ENCODE measurements at places on chromosomes 5 and 9. TPM values are rescaled to one million over a fixed set of nuclear protein-coding genes. Genes with fewer than 3 reads are reported as not detected.
A peak's percentile ranks its signal among the peaks of the same experiment; 100 is the strongest.

GRCh38 chr9:87950765-87951488 lies 23.4 kb downstream of the CDK20 start:
- no peak for DNase-seq

DNA sequence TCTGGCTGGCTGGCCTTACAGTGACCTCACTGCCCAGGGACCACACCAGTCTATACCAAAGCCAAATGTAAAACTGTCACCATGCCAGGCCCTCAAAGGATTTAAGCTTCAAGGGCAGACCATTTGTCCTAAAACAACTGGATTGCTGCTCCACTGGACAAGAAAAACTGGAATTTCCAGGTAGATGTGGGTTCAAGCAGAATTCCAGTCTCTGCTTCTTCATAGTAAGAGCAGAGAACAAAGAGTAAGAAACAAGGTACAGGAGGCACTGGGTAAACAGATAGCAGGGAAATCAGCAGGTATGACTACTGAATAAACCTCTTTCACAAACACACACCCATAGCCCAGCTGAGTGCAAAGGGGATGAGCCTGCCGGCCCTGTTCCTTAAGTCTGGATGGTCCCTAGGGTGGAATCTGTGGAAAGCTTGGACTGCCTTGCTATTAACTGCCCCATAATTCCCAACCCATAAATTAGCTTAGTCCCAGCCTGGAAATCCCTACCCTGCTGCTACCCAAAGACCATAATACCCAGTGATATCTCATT lies 5.5 kb downstream of the B4GALT1 start:
- DNase-seq: no peak

Gene CCL21
- total RNA-seq: not detected

GRCh38 chr5:126098330-126099017 lies 324.7 kb upstream of the GRAMD2B start:
- no peak for DNase-seq

- peak; percentile 68 for DNase-seq
Observed at GRCh38 chr5:10018201-10019069, 231.3 kb downstream of the ATPSCKMT start.

DNA sequence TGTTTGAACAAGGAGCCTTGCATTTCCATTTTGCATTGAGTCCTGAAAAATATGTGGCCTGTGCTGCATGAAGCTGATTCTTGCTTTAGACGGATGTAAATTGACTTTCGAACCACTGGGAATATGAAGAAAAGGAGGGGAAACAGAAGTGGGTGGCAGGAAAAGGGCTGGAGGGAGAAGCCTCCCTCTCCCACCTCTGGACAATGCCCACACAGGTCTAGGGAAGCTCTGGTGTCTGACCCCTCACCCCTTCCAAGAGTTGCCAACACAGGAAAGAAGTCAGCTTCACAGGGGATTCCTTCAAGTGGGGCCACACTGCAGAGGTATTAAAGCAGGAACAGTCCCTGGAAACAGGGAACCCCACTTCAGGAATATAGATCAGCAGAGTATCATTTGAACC lies 52.2 kb downstream of the ZNF366 start:
- DNase-seq: no peak

Gene CDC42SE2
- 40.5 TPM for total RNA-seq
